Endodermal cell (in vitro differentiated cells): ENCODE measurements at places on chromosomes 7 and 10.

GRCh38 chr10:79938728-79939406 is 10.0 kb downstream of the SFTPD start:
- peak; percentile 20 for DNase-seq
- H3K4me1 ChIP-seq, result no peaks in the 10 kb centered on the region
- H3K27ac ChIP-seq, result no peak overlapping the region

- H3K27ac ChIP-seq, result no peak overlapping the region
- H3K27me3 ChIP-seq, result no peaks in the 10 kb centered on the region
- no peak for DNase-seq
- H3K4me3 ChIP-seq, result no peak overlapping the region
- peaks cover 9% of the 10 kb centered on the region for H3K4me1 ChIP-seq
Observed at GRCh38 chr10:14285941-14286560, 44.7 kb downstream of the FRMD4A start.

DNA sequence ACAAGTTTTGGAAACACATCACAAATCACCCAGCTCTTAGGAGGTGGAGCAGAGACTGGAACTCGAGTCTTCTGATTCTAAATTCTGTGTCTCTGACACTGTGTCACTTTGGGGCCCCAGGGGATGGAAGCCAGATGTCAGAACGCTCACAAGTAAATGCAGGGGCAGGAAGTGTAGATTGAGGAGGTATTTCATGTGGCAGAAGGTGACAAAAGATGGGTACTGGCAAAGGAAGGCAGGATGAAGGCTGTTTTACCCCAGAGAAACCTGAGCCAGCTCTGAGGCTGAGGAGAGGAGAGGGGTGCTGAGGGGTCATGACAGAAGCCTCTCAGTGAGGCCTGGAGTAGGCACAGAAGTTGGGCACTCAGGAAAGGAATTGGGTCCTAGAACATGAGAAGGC is 6.0 kb upstream of the PURB start:
- H3K36me3 ChIP-seq, result no peaks in the 10 kb centered on the region
- no peaks in the 10 kb centered on the region for H3K4me1 ChIP-seq
- DNase-seq, result no peak
- H3K4me3 ChIP-seq, result no peak overlapping the region
- H3K27ac ChIP-seq, result no peak overlapping the region

DNA sequence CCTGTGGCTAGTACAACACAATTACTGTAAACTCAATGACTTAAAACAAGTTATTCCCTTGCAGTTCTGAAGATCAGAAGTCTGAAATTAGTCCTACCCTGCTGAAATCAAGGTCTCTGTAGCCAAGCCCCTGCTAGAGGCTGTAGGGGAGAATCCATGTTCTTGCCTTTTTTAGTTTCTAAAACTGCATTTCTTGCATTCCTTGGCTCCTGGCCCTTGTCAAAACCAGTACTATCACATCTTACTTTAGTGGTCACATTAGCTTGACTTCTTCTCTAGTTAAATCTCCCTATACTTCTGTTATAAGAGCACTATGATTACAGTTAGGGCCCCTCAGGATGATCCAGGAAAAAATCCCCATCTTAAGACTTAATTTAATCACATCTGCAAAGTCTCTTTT is 567.0 kb downstream of the GFRA1 start:
- no peak overlapping the region for H3K27ac ChIP-seq
- no peak for DNase-seq
- H3K36me3 ChIP-seq, result no peaks in the 10 kb centered on the region
- H3K4me3 ChIP-seq, result no peak overlapping the region
- H3K27me3 ChIP-seq, result no peaks in the 10 kb centered on the region
- no peaks in the 10 kb centered on the region for H3K4me1 ChIP-seq

DNA sequence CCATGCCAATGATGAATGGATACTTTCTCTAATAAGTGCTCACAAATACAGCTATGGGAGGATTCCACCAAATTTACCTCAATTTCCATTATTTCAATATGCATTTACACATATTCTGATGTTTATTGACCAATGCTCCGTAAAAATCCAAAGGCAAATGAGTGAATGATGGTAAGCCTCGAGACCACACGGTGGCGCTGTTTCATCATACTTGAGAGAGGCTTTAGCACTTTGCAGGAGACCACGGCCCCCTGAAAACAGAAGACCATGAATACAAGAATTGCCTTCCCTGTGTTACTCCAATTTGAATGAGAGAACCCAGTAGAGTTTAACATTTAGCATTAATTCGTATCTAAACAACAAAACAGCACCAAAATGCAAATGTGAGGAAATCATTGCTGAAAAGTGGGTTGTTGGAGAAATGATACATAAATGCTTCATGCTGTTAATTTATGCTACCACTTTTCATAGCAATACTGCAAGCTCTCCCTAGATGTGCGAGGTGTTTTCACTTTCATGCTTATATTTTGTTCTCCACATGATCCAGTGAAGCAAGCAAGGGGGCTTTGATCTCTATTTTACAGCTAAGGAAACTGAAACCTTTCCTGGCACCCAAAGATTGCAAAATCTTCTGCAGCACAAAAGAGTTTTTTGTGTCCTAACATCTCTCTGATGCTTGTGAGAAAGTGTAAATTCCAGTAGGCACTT is 35.4 kb downstream of the TRIL start:
- H3K27ac ChIP-seq, result no peak overlapping the region
- H3K36me3 ChIP-seq, result no peaks in the 10 kb centered on the region
- H3K4me1 ChIP-seq, result no peaks in the 10 kb centered on the region
- DNase-seq, result peak; percentile 86
